Cerebellar cortex (tissue), 1 donor: ENCODE measurements at places on chromosomes 4 and X.

GRCh38 chr4:161186012-161186411, 977.8 kb downstream of the FSTL5 start:
- DNase-seq, result no peak

DNA sequence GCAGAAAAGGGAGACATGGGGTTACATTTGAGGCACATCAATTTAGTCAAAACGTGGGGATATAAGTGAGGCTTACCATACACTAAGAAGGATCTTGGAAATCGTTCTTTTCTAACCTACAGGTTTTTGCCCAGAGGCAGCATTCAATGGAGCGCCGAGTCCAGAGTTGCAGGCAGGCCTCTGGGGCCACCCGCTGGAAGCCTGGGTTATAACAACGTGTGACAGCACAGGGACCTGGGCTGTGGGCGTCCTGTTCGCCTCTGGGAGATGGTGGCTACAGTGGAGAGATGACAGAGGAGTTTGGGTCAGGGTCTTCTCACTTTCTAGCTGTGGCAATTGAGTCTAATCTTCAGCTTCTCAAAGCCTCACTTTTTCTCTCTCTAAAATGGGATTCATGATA, 53.9 kb downstream of the ENPP6 start:
- DNase-seq, result peak; percentile 45

DNA sequence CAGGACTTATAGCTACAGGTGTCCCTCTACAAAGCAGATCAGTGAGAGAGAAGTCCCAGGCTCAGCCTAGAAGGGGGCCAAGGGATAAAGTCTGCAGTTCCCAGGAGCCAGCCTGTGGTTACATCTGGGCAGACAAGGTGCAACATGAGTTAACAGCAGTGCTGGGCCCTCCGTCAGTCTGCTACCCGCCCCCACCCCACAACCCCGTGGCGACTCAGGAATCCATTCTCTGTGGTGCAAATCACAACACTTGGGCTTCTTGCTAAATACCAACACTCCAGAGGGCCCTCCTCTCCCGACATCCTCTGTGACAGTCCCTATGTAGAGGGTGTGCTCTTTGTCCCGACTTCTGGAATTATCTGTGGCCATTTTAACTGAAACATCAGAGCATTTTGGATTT, 13.8 kb downstream of the GPM6B start:
- no peak for DNase-seq

- no peak for DNase-seq
Measured at GRCh38 chr4:58456727-58457384, 1346.7 kb upstream of the IGFBP7 start.

DNA sequence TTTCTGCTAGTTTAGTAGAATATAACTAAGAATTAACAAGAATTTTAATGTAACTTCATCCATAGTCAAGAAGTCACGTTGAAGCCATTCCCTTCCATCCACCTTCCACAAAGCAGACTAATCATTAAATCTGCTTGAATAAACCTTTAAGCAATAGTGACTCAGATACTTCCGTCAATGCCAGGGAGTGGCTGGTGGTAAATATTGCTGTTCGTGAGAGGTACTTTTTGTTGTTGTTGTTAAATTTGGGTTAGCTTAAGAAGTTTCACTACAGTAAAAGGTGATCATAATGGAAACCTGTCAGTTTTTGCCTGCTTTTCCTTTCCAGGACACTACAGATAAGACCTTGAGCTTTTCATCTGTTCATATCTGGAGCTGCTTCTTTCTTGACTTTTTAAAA, 316.3 kb downstream of the TMA16 start:
- no peak for DNase-seq

- DNase-seq, result no peak
Measured at GRCh38 chr4:141580523-141580922, 55.9 kb upstream of the IL15 start.

- DNase-seq, result no peak
Measured at GRCh38 chr4:125849869-125850268, 535.1 kb downstream of the FAT4 start.

DNA sequence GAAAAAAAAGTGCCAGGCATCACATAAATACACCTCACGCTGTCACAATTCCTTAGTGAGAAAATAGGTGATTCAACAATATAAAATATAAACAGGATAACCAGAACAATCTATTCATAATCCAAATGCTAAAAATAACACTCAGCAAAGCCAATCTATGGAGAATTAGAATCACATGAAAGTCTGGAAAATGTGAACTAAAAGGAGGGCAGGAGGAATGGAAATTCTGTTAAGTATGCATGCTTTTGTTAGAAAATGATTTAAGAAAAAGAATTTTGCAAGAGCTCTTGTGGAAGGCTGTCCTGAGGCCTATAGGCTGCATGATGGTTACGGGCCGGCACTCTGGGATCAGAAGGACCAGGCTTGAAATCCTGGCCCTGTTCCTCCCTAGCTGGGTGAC, 70.6 kb upstream of the PROM1 start:
- no peak for DNase-seq

DNA sequence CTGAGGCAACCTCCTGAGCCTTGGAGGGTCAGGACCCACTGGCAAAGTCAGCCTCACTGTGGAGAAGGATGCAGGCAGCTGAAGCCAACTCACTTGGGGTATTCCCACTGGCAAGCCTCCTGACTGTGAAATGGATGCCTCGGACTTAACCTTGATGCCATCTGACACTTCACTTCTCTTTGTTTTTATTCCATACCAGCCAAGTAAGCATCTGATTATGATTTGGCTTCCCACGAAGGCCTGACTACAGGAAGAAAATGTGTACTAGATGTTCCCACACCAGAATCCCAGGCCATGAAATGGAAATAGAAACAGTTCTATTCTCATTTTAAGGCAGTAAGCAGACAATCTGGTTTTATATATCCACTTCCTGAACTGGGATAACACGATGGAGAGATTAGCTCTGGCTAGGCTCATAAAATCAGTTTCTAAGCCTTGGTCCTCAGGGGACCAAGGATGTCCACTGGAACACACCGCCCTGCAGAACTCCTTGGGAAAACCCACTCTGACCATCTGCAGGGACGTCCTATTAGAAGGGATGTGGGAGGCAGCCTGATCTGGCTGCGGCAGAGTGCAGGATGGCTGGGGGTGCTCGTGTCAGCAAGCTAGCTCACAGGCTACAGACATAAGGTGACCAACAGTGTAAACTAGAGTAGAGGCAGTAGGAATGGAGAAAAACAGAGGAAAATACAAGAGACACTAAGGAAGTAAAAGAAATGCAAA, 89.3 kb downstream of the TSPAN5 start:
- DNase-seq, result peak; percentile 95

- peak; percentile 81 for DNase-seq
Measured at GRCh38 chrX:9995855-9996339, 28.7 kb downstream of the CLDN34 start.

GRCh38 chr4:25817059-25817681, 45.6 kb downstream of the SEL1L3 start:
- no peak for DNase-seq

DNA sequence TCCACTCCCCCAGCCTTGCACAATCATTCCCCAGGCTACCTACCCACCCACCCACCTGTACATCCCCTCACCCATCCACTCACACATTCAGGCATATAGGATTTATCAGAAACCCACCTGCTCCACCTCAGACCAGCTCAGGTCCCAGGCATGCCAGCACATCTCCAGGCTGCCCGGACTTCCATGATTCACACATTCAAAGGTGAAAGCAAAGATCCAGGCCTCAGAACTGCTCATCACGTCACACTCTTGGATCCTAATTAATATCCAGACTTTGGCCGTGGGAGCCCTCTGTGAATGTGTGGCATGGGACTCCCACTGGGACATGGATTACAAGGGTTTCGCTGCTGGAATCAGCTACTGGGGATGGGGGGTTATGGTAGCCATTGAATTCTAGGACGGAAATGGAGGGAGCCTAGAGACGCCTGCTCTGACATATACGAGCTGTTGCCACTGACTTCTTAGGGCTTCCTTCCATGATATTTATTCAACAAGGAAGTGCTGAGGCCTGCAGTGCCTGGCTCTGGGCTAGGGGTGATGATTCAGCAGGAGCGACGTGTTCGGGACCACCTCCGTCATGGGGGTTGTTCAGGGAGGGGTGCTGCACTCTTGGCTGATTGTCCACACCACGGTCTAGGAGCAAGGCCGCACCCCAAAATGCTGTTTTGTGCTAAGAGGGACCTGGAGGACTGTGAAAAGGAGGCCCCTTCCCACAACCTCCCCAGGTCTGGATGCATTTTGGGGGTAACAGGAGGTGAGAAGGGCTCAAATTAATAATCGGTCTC, 56.9 kb upstream of the ADRA2C start:
- DNase-seq, result no peak

- no peak for DNase-seq
Measured at GRCh38 chr4:3464349-3464905, 1.3 kb downstream of the DOK7 start.

- peak; percentile 21 for DNase-seq
Measured at GRCh38 chr4:4866866-4867374, 7.5 kb downstream of the MSX1 start.

- peak; percentile 31 for DNase-seq
Measured at GRCh38 chr4:89598602-89599001, 238.4 kb downstream of the SNCA start.

- no peak for DNase-seq
Measured at GRCh38 chr4:182213004-182213403, 30.2 kb upstream of the TENM3 start.

GRCh38 chr4:14621731-14622463, 380.4 kb upstream of the CPEB2 start:
- no peak for DNase-seq

GRCh38 chr4:147175460-147176025, 229.9 kb upstream of the TTC29 start:
- no peak for DNase-seq

GRCh38 chrX:1466232-1466661, 13.5 kb upstream of the ASMTL start:
- DNase-seq, result no peak

DNA sequence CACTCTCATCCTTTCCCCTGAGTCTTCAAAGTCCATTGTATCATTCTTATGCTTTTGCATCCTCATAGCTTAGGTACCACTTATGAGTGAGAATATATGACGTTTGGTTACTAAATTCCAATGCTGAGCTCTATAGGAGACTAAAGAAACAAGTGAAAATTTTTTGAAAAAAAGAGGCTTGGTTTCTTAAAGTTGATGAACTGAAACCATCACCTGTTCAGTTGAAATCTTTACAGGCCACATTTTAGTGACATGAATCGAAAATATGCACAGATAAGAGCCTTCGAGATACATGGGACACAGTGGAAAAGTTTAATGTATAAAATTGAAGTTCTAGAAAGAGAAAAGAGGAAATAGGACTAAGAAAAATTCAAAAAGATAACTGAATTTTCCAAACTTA, 195.8 kb downstream of the GPM6A start:
- DNase-seq, result no peak

- no peak for DNase-seq
Measured at GRCh38 chr4:48065587-48066052, 49.0 kb downstream of the NIPAL1 start.

DNA sequence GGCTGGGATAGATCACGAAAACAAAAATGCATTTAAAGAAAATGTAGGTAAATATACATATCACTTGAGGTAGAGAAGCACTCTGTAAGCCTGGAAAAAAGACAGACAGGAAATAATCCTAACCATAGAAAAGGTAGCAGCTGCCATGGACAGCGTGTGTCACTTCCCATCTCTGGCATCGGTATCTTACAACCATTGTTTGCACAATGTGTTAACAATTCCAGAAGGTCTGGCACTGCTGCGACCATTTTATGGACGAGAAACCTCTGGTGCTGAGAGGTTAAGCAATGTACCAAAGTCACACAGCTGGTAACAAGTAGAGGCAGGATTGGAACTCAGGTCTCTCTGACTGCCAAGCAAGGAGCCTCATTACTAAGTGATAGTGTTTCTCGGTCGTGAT, 1.7 kb upstream of the MTNR1A start:
- DNase-seq, result no peak

DNA sequence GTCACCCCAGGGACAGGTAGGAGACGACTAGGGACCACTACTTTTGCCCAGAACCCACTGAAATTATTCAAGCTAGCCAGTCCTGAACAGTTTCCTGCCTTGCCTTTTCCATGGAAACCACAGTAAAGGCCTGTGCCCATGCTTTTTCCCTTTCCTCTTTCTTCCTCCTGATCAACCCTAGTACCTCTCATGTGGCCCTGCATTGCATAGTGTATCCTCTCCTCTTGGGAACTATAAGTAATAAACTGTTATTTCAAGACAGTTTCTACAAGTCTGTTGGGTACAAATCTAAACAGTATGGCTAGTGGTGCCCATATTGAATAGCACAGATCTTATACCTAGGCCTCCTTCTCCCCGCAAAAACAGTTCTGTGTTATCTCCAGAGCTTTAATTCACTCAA, 14.5 kb downstream of the CISD2 start:
- no peak for DNase-seq

DNA sequence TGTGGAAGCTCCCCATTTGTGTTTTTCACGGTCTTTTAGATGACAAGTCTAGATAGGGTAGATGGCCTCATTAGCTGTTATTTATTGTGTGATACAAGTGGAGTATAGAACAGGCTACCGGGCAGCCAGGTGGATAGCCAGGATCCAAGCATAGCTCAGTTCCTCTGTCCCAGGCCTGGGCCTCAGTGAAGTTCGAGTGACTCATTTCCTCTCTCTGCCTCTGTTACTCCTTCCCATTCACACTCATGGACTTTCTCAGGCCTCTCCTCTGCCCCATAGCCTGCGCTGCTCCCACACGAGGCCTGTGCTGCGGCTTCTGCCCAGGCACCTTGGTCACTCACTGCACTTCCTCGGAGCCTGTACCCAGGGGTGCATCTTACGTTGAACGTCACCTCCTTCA, 54.5 kb downstream of the TENM3 start:
- no peak for DNase-seq

DNA sequence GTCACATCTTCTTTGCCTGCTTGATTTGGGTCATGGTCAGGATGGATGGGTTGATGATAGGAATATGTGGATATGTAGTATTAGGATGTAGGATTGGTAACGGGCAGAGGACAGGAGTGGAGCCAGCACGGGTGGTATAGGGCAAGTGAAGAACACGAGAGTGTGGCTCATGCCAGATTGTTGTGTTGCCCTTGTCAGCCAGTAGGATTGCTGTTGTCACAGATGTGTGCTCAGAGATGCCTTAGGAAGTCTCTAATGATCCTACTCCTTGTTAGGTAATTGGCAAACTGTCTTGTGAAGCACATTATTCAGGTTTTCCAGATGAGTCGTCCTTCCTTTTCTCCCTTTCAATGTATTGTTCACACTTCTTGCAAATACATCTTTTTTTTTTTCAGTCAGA, 5.5 kb downstream of the ATP10D start:
- peak; percentile 16 for DNase-seq

DNA sequence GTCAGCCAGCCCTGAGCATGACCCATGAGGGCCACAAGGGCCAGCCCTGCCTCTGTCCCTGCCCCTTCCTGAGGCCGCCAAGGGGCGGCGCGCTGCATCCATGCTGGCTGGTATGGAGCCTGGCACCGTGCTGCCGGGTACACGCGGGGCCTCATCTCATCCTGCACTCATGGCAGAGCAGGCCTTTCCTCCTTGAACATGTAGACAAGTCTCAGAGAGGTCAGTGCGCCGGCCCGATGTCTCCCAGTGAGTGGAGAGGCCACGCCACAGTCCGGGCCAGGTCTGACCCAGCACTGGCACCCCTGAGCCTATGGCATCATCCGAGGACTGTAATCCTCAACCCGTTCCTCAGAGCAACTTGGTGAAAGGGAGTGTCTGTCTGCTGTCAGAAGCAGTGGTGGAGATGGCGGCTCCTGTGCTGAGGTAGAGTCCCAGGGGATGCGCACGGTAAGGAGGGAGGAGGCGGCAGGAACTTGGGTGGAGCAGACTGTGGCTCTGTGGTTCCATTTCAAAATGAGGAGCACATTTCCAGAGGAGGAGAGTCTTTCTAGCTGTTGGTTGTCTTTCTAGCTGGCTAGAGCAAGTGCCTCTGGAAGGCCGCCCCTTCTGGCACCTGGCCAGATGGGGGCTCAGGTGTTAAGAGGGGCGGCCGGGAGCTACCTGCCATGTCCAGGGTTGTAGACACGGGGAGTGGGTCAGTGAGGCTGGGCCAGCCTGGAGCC, 32.8 kb downstream of the TRMT44 start:
- DNase-seq, result no peak
